Hematopoietic multipotent progenitor cell treated with erythropoietin and hydrocortisone succinate and interleukin-3 and kit ligand, for 17 days (in vitro differentiated cells): ENCODE measurements at places on chromosomes 6 and 20.

DNA sequence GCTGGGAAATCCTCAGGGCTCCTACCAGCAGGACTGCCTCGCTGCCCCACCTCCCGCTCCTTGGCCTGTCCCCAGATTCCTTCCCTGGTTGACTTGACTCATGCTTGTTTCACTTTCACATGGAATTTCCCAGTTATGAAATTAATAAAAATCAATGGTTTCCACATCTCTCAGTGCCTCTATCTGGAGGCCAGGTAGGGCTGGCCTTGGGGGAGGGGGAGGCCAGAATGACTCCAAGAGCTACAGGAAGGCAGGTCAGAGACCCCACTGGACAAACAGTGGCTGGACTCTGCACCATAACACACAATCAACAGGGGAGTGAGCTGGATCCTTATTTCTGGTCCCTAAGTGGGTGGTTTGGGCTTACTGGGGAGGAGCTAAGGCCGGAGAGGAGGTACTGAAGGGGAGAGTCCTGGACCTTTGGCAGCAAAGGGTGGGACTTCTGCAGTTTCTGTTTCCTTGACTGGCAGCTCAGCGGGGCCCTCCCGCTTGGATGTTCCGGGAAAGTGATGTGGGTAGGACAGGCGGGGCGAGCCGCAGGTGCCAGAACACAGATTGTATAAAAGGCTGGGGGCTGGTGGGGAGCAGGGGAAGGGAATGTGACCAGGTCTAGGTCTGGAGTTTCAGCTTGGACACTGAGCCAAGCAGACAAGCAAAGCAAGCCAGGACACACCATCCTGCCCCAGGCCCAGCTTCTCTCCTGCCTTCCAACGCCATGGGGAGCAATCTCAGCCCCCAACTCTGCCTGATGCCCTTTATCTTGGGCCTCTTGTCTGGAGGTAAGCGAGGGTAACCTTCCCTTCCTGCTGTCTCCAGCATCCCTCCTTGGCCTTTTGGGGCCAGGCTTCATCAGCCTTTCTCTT lies at the start of gene CFB:
TSS of gene CFB (plus strand) at position 589 of the 863 bp plus-strand sequence. CDS start at position 716, 127 bp downstream.
- no peak for DNase-seq

DNA sequence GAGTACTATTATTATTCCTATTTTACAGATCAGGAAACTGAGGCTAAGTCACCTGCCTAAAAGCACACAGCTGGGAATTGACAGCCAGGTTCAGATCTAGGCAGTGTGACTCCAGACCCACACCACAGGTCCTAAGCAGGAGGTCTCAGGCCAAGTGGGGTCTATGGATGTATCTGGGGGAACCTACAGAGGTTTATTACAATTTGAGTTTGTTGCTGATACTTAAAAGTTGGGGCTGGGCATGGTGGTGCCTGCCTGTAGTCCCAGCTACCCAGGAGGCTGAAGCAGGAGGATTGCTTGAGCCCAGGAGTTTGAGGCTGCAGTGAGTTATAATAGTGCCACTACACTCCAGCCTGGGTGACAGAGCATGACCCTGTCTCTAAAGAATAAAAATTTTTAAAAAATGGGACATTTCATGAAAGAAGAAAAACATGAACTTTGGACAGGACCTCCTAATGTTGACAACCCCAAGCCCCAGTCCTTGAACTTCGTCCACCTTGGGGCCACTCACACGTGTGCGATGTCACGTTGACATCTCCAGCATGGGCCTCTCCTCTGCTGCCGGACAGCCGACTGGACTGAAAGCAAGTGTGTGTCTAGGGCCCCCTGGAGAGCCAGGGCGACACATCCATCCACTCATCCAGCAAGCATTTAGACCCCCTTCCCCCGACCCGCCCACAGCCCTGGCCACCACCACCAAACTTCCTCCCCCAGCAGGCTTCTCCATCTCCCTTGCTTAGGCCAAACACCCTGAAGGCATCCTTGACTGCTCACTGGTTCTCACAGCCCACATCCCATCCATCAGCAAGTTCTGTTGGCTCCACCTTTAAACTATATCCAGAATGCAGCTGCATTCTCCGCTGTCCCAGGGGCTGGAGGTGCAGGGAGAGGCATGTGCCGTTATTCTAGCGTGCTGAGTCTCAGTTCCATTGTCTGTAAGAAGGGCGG lies 40.0 kb downstream of the NOL4L start:
- DNase-seq: no peak

DNA sequence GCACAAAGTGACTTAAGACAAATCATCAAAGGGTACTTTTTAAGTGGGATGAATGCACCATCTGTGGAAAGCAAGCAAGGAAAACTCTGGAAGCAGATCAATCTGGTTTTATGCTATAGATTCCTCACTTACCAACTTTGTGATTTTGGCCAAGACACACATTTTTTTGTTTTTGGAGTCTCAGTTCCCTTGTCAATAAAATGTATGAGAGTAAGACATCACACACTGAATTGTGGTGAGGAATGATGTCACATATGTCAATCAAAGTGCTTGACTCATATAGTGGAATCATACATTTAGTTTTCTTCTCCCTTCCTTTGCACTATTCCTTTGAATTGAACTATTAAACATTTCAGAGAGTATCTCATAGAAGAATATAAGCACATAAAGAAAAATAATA lies 620.5 kb upstream of the CITED2 start:
- DNase-seq: no peak

- no peak for DNase-seq
These were observed 47.4 kb downstream of the MYB start for GRCh38 chr6:135228486-135228885.
